Neural progenitor cell (in vitro differentiated cells): ENCODE measurements at places on chromosomes 12 and 14. TPM values are rescaled to one million over a fixed set of nuclear protein-coding genes. Genes with fewer than 3 reads are reported as not detected.
A peak's percentile ranks its signal among the peaks of the same experiment; 100 is the strongest.

PPFIBP1 gene
- 36.5 and 61.7 TPM in 2 replicates for total RNA-seq

DNA sequence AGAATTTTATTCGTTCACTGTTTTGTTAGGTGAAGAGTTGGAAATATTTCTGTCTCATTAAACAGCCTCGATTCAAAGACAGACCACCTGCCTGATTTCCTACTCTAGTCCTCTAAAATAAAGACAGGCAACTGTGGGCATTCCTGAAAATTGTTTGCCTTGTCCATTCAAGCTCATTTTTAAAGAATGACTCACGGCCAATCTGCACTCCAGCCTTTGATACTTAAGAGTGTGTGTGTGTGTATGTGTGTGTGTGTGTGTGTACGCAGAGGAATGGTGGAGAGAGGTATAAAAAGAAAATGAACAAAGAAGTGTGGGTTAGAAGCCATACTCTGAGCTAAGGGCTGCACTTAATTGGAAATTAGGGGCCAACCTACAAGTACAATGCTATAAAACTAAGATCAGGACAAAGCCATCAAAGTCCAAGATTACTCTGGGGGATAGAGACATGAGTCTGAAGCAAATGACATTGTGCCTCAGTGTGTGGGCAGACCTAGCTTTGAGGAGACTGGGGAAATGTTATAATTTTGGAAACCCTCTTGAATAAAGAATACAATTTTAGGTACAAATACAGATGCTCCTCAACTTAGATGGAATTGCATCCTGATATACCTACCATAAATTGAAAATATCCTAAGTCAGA is 45.6 kb upstream of the SOCS2 start:
- DNase-seq: peak; percentile 15

GLIPR1L1 gene
- total RNA-seq: not detected in 2 replicates

GRCh38 chr12:85956081-85956480 is 82.0 kb downstream of the NTS start:
- DNase-seq: no peak

DNA sequence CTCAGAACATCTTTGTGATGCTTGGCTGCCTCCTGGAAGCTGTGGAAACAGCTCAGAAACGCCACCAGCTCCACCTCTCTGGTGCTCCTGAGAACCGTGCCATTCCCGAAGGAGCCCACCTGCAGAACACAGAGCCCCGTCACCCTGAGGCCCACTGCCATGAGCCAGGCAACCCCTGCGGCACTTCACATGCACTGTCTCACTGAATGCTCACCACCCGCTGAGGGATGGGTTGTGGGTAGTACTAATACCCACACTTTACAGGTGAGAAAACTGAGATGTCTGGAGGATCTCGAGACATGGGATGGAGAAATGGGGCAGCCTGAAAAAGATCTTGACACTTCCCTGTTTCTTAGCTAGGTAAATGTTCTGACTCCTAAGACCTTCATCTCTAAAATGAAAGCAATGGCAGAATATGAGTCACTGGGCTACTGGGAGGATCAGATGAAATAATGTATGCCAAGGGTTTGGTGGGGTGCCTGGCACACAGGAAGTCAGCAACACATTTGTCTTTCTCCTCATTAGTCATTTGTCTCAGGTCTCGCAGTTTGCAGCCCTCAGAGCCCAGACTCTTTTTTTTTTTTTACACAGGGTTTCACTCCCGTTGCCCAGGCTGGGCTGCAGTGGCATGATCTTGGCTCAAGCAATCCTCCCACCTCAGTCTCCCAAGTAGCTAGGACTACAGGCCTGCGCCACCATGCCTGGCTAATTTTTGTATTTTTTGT is 5.3 kb downstream of the OASL start:
- DNase-seq: no peak

TMEM179 gene
- 0.77 and 12.1 TPM in 2 replicates for total RNA-seq

DNA sequence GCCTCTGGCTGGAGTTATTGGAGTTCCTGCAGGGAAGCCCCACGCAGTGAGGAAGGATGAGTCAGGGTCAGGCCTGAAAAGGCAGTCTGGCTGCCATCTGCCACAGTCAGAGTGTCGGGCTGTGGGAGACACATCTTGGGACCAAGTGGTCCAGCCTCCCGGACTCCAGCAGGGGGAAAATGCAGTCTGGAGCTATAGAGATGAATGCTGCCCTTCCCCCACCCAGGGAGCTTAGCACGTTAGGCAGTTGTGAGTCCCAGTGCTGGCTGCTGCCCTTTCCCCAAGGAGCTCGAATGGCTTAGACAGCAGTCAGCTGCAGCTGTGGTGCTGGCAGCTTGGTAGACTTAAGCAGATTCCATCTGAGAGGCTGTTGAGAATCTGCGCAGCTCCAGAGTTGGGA is 8.2 kb upstream of the NTS start:
- DNase-seq: peak; percentile 46

CRACR2A gene
- total RNA-seq: 0.06 and 1.1 TPM in 2 replicates

DNA sequence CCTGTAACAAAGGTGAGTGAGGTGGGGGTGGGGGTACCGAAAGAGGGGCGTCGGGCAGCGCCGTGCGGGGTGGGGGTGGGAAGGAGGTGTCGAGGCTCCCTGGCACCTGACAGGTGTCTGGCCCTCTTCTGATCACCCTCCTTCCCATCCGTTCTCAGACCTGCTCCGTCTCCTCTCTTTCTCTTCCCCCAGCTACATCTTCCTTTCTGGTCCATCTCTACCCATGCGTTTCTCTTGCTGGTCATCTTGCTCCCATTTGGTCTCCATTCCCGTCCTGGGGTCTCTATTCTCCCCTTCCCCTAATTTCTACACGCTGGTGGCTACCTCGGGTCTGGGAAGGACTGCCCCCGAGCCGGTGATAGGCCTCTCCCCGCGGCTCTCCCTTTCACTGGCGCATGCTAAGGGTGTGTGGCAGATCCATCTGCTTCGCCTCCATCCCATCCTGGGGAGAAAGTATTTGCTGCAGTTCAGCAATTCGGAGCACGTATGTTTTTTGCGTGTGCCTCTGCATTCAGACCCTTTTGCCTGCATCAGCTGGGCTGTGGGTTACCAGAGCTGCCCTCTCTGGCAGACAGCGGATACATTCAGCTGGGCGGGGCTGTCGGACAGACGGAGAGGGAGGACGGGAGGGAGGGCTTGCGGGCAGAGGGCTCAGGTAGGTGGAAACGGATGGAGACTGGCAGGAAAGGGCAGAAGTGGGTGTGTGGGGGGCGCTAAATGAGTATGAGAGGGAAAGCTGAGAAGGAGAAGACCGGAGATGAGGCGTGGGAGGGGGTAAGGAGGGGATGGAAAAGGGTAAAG is 730 bp downstream of the CLSTN3 start:
- DNase-seq: peak; percentile 83

GRCh38 chr14:51865953-51866747 is 5.7 kb downstream of the GNG2 start:
- DNase-seq: no peak

IAPP gene
- 0.15 and 0.92 TPM in 2 replicates for total RNA-seq

- DNase-seq: peak; percentile 76
Observed at GRCh38 chr14:100673085-100673806, 53.4 kb upstream of the DLK1 start.

- no peak for DNase-seq
Observed at GRCh38 chr12:42809226-42809625, 219.7 kb upstream of the PRICKLE1 start.

DNA sequence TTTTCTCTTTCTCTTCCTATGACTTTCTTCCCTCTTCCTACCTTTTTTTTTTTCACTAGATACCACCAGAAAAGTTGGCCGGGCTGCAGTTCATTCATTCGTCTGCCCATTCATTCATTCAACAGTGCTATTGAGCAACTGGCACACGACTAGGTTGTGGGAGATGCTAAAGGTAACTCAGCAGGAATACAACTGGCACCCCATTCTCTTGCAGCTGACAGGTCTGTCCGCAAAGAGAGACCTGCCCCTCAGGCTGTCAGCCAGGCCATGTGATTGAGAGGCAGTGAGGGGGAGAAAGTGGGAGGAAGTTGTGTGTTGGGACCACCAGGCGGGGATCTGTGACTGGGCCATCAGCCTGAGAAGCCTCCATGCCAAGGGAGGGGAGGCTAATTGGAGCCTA is 105.2 kb downstream of the TSPAN9 start:
- no peak for DNase-seq
